ENCODE measurements at places on chromosomes 5 and 9. TPM values are rescaled to one million over a fixed set of nuclear protein-coding genes. Genes with fewer than 3 reads are reported as not detected.

DNA sequence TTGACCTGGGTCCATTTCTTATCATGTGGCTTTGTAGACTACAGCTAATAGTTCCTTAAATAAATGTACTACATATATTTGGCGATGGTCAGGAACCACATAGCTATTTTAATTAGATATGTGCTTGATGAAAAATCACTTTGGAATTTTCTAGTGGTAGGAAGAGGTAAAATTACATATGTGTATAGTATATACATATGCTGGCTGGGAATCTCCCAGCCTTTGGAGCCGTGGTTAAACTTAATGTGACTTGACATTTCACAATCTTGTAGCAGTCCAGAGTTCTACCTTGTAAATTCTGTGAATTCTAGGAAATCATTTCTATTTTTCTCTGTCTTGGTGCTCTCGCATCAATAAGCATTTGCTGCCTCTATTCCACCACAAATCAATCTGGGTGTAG is 565.0 kb downstream of the DMRTA1 start:
- DNase-seq = no peak

- peak; percentile 26 for DNase-seq
These were observed 11.7 kb downstream of the B4GALT1 start for GRCh38 chr9:33155393-33155792.

- DNase-seq = peak; percentile 79
These were observed 7.2 kb downstream of the CYFIP2 start for GRCh38 chr5:157273131-157273556.

GRCh38 chr5:38187532-38187931 is 70.8 kb upstream of the EGFLAM start:
- no peak for DNase-seq

DNA sequence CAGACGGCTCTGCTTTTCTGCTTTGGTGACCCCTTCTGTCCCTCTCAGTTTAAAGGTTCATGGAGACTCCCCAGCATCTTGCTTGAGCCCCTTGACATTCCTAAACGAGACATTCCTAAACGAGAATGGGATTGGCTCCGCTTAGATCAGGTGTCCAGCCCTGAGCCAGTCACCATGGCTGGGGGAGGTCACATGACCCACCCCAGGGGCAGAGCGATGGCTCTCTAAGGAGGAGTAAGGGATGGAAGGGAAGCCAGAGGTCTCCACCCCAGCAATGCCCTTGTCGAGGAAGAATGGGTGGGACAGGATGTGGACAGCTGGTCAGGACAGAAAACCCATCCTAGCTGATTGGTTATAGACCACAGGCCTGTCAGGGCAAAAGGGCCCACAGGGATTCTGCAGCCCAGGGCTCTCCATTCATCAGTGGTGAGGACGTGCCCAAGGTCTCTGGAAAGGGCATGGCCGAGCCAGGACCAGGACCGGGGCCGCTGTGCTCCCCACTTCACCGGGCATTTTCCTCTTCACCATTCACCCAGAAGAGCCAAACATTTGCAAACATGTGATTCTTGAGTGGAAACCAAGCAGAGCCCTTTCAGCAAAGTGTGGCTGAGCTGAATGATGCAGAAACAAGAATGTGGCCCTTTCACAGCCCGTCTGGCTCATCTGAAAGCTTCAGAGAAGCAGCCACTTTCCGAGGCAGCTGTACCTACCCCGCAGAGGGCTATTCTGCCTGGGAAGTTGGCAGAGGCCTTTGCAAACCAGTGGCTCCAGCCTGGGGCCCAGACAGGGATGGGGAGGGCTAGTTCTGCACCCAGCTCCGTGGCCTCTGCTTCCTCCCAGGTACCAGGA is 19.8 kb upstream of the AIF1L start:
- DNase-seq = no peak

GRCh38 chr5:54387031-54387430 is 68.5 kb upstream of the HSPB3 start:
- DNase-seq = no peak

DNA sequence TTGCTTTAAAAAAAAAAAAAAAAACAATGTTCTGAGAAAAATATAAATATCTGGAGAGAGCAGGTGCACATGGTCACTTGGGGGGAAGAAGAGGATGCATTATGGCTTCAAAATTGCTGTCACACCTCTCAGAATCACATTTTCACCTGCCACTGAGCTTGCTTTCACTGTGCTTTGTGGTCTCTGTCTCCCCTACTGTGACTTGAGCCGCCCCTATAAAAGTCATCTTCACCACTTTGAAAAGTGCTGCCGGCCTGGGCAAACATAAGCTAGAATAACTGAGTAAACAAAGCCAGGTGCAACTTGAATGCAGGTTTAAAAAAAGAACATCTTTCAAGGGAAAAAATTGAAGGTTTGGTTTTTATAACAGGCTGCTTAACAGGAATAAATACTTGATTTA is 368.1 kb upstream of the GRIA1 start:
- no peak for DNase-seq

DNA sequence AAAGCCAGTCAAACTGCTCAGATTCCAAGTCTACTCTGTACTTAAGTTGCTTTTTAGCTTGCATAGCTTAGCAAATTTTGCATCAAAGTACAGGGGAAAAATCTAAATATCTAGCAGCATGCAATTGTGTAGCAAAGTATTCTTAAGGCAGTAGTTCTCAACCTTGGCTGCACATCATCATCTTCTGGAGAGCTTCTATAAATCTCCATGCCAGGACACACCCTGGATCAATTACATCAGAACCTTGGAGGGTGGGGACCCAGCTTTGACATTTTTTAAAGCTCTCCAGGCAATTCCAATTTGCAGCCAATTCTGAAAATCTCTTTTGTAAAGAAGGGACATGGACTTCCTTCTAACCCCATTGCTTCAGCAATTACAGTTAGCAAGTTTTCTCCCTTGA is 187.5 kb downstream of the SNCAIP start:
- DNase-seq = no peak

DNA sequence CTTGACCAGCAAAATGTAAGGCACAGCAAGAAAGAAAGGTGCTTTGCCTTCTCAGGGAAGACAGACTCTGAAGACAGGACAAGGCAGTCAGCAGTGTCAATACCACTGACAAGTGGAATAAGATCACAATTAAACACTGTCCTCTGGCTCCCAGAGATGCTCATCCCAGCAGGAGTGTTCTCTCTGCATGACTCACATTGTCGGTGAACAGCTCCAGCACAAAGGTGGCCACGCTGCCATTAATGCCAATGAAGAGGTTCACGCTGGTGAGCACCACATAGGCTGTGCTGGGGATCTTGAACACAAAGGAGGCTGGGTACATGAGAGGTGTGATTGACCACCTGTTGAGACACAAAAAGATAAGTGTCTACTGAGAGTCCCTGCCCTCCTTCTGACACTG is 31.9 kb downstream of the NIPSNAP3B start:
- no peak for DNase-seq

KIF24 gene
- total RNA-seq = 9.3 TPM

TSSK1B gene
- not detected for total RNA-seq
